ENCODE measurements at places on chromosomes 11 and 22.

GRCh38 chr11:77249427-77249826 lies 52.1 kb downstream of the GDPD4 start:
- DNase-seq, result no peak

- DNase-seq, result no peak
Measured at GRCh38 chr11:134802116-134802515, 390.1 kb upstream of the B3GAT1 start.

DNA sequence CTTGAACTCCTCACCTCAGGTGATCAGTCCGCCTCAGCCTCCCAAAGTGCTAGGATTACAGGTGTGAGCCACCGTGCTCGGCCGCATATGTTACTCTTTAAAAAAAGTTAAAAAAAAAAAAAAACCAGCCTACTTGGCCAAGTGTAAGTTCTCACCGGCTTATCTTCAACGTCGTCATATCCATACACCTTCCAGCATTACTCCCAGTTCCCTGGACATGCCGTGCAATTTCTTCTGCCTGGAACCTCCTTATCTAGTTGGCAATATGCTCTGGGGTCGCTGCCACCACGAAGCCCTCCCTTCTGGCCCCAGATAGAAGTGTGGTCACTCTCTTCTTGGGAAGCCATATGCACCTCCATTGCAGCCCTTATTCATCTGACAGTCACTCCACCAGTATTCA lies 36.3 kb upstream of the CBX7 start:
- DNase-seq, result no peak

- no peak for DNase-seq
Measured at GRCh38 chr11:44351898-44352498, 42.1 kb upstream of the ALX4 start.

- no peak for DNase-seq
Measured at GRCh38 chr11:109769858-109770257, 323.3 kb upstream of the ZC3H12C start.
